ENCODE measurements at places on chromosomes 16 and 17.

- no peak for DNase-seq
Measured at GRCh38 chr16:68200088-68200783, 35.7 kb downstream of the ESRP2 start.

GRCh38 chr16:29893553-29893952, 5.8 kb downstream of the SEZ6L2 start:
- DNase-seq, result no peak

DNA sequence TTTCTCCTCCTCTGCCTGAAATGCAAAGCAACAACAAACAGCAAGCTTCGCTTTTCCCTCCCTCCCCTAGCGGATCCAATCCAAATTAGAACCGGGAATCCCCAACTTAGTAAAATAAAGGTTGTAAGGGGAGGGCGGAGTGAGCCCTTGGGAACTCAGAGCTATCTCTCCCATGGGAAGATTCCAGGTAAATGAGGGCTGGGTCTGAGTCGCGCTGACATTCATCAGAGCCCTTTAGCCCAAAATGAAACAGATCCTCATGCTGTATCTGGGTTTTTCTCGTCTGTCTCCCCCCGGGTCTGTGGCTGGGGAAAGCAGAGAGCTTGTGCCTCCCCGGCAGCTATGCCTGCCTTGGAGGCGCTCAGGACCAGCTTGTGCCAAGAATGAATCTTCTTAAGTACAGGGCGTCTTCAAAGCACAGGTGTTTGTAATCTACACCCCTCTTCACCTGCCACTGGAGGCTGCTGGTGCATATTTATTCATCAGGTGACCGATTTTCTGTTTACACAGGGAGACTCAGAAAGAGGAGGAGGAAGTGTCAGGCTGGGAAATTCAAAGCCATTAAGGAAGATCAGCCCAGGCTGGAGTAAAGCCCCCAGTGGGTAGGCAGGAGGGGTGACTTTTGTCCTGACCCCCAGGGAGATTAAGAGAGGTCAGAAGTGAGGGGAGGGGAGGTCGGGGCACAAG, 55.0 kb upstream of the GSE1 start:
- no peak for DNase-seq

GRCh38 chr16:9219813-9220212, 128.4 kb downstream of the HAPSTR1 start:
- no peak for DNase-seq

- peak; percentile 41 for DNase-seq
Measured at GRCh38 chr16:30473231-30474073, 910 bp downstream of the ITGAL start.

DNA sequence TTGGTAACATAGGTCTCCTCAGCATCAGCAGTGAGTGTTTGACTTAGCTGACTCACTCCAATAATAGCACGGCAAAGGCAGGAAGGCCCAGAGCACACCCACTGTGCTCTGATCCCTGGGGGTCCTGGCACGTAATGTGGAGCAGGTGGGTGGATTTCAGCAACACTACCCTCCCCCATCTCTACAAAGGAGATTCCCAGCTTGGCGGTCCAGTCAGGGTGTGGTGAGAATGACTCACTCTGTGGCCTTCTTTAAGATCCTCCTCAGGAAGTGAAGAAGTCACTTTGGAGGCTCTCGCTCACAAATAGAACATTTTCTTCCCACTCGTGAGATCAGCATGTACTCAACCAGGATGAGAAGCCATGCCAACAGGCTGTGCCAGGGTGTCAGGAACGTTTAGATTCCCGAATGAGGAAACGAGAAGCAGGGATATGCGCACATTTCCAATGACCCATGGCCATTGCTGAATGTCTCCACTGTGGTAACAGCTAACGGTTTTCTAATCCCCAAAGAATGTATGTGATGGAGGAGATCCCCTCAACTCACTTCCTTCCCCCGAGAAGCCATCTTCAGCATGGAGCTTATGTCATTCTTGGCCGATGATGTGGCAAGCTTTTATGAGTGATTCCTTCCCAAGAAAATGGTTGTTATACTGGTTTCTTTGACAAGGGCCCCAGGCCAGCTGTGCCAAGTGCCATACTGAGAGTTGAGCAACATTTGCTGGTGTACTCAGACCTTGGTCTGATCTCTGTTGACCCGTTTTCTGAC, 365.2 kb downstream of the C16orf95 start:
- no peak for DNase-seq

- peak; percentile 34 for DNase-seq
Measured at GRCh38 chr16:53502331-53503269, at the start of gene AKTIP. Gene AKTIP (minus strand): TSS chr16:53503209. CDS start chr16:53500259, 2,950 bp downstream.

DNA sequence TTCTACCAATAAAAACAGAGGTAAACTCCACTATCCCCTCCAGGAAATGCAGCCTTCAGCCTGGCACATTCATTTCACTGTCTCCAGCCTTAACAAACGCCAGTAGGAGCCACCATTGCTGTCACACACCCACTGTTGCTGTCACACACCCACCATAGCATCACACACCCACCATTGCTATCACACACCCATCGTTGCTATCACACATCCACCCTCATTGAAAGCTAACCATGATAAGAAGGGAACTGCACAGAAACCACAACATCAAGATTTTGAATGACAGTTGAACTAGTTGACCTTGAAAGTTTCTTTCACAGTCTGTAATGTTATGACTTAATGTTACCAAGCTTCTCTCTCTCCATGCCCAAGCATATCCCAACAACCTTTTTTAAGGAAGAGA, 38.1 kb downstream of the SHCBP1 start:
- DNase-seq, result no peak

DNA sequence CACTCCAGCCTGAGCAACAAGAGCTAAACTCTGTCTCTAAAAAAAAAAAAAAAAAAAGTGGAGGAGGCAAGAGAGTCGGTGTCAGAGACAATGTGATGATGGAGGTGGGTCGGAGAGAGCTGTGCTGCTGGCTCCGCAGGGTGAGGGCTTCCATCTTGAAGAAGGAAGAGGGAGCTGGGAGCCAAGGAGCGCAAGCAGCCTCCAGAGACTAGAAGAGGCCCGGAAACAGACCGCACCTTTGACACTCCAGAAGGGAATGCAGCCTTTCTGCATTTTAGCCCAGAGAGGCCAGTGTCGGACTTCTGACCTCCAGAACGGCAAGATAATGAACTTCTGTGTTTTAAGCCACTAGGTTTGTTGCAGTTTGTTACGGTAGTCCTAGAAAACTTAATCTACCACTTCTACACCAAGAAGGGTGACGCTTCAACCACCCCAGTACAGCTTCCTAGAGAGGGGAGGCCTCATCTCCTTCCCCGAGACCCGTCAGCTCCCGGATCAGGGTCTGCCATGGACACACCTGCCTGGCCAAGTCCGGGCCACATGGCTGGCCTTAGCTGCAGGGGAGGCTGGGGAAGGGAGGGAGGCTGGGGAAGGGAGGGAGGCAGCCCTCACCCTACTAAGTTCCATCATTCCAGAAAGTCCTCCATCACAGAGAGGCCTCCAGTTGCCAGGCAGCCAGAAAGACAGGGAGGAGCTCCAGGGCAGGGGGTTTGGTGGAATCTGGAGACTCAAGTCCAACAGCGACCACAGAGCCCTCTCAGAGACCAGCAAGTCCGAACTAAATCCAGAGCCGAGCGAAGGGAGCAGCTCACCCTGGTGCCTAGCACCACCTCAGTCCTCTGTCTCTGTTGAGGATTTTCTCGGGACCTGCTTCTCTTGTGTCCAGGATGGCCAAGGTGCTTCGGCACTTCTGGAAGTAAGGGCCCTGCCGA, 13.2 kb upstream of the RBFOX3 start:
- no peak for DNase-seq

- DNase-seq, result no peak
Measured at GRCh38 chr17:15966183-15966878, 21.4 kb downstream of the ADORA2B start.

GRCh38 chr17:47946929-47947397, 5.6 kb downstream of the PNPO start:
- peak; percentile 71 for DNase-seq

GRCh38 chr17:69335058-69335457, 8.1 kb upstream of the ABCA5 start:
- no peak for DNase-seq

- DNase-seq, result no peak
Measured at GRCh38 chr17:81419319-81419885, 24.1 kb downstream of the BAHCC1 start.

DNA sequence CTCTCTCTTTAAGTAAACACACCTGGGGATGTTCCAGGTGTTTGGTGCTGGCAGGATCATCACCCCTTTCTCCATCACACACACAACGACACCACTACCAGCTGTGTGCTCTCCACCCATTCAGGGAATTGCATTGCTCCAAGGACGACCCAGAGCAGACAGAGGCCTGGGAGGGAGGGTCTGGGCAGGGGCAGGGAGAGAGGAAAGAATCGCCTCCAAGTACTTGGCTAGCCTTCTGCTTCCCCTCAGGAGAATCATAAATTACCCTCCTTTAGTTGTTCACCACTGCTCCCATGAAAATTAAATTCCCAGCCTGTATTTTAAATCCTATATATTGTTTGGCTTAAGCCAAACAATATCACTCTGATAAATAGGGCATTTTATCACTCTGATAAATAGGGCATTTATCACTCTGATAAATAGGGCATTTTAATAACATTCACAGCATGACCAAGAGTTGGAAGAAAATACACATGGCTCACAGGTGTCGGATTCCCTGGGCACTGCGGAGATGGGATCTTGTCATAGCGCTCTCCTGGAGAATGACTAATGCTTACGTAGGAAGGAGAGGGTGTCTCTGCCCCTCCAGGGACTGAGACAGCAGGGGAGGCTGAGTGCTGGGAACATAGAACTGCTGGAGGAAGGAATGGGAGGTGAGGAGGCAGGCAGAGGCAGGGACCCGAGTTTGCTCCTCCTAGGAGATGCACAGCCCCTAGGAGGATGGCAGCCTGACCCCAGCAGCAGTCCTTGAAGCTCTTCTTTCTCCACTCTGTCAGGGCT, 673.6 kb downstream of the HS3ST4 start:
- no peak for DNase-seq

DNA sequence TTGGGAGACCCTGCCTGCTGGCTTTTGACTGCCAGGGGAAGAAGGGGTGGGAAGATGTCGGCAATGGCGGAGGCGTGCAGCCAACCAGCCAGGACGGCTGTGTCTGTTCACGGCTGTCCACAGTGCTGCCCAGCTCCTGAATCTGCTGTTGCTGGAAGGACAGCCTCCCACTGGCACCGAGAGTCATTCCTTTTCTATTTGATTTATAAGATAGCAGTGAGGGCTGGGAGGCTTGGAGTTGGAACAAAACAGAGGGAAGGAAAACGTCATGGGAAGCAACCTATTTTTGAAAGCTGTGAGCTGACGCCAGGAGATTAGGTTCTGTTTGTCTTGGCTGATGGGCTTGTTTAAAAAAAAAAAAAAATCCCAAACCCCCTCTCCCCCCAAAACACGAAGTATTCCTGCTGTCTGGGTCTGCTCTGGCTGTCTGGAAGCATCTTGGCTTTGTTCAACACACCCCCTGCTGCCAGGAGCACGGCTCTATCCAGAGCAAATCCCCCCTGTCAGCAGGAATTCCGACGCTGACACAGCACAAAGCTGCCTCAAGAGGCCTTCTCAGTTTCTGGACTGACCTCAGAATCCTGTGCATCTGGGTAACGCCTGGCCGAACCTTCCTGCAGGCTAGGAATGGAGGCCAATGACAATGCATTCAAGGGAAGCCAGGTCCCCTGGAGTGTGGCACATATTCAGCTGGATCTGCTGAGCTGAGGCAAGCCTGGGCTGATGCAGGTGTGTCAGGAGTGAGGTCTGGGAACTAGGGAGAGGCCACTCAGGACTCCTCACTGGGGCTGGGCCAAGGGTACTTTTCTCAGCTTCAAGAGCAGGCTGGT, 41.0 kb upstream of the SREBF1 start:
- DNase-seq, result no peak

DNA sequence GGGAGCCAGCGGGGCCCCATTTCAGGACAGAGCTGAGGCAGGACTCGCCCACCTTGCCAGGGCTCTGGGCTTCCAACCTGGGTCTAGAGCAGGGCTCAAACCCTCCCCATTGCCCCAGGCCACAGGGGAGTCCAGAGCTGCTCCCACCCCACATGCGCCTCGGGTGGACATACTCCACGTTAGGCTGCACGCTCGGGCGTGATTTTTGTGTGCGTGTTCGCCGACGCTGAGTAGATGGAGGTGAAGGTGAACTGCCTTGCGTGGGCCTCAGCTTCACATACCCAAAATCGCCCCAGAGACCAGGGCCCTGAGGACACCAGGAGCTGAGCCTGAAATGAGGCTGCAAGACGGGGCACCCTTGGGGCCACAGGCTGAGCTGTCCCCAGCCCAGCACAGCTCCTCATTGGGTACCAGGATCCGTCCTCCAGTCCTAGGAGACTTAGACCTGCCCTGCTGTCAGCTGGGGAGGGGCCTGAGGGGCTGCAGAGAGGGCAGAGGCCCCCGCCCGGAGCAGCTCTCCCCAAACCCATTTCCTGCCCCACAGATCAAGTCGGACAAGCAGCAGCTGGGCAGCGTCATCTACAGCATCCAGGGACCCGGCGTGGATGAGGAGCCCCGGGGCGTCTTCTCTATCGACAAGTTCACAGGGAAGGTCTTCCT, 8.2 kb downstream of the CDH15 start:
- no peak for DNase-seq

DNA sequence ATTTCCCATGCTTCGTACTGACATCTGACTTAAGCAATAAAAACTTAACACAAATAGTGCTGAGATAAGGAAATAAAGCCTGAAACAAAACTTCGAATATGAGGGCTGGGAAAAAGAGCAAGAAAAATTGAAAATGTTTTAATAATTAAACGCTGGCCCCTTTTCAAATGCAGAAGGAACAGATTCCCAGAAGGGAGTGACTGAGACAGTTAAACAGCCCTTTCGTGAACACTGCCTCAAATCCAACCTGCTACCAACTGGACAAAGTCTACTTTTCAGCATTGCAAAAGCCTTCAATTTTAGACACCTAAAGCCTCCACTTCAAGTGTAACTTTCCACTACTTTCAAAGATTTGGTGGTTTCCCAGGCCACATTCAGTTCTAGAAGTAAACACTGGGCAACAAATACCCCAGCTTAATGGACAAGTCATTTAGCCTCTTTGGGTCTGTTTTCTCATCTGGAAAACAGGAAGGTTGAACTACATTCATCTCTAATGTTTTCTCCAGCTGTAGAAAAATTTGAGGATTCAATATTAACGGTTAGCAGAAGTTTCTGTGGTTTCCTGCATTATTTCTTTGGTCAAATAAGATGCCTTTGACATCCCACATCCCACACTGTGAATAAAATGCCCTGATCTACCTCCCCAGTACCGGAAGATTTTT, 11.8 kb downstream of the RFFL start:
- DNase-seq, result no peak

GRCh38 chr17:27915709-27916108, 22.5 kb upstream of the LYRM9 start:
- DNase-seq, result no peak

DNA sequence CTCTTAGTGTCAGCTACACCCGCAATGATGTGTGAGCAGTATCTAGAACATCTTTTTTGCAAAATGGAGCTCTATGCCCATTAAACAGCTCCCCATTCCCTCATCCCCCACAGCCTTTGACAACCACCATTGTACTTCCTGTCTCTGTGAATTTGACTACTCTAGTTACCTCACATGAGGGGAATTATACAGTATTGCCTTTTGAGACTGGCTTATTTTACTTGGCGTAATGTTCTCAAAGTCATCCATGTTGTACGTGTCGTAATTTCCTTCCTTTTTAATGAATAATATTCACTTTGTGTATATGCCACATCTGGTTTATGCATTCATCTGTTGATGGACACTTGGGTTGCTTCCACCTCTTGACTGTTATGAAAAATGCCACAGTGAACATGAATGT, 23.2 kb upstream of the CCL22 start:
- DNase-seq, result no peak

- no peak for DNase-seq
Measured at GRCh38 chr16:79012671-79013434, 587.7 kb downstream of the MAF start.

GRCh38 chr17:16878084-16878483, 93.8 kb downstream of the TNFRSF13B start:
- DNase-seq, result no peak

Measured in activated CD4-positive, alpha-beta T cell treated with anti-CD3 and anti-CD28 coated beads, Interleukin-2, amount 50 U/mL, for 1 hour (primary cell).